Hematopoietic multipotent progenitor cell (in vitro differentiated cells): ENCODE measurements at places on chromosomes 7 and 10. TPM values are rescaled to one million over a fixed set of nuclear protein-coding genes. Genes with fewer than 3 reads are reported as not detected.

DNA sequence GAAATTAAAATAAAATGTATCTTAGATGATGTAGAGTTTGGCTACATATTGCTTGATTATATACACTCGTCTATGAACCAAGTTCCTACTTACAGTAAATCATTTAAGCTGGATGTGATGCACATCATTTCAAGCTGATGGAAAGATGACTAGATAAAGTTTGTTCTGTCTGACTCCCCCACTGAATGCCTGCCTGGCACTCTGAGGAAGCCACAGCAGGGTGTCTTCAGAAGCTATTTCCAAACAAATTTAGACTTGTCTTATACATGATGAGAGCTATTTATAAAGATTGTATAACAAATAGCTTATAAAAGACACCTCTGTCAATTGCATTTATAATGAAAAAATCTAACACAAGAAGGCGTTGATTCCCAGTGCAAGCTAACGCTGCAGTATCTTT lies 741.4 kb downstream of the MAGI2 start:
- no peak for DNase-seq

CYP26C1 gene
- 0.54 TPM for total RNA-seq

NEUROG3 gene
- total RNA-seq: under 0.01 TPM

DNA sequence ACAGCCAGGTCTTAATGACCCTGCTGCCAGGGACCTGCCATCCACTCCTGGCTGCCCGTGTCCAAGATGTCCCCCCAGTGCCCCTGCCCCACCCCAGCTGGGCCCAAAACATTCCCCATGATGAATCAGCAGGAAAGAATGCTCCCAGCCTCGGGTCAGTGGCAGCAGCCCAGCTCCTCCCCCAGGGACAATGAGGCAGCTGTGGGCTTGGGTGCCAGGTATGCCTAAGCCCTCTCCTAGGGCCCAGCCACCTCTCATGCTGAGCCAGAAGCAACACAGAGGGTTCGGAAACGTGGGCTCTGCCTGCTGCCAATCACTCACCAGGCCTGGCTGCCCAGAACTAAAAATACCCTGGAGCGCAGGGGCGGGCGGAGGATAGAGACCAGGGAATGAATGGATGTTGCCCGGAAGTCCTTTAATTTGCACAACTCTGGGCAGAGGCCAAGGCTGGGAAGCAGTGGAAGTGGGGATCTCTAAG lies 1.5 kb upstream of the LOXL4 start:
- no peak for DNase-seq

- peak; percentile 1 for DNase-seq
These were observed 352.6 kb upstream of the AUTS2 start for GRCh38 chr7:69245646-69246045.

- no peak for DNase-seq
These were observed 21.1 kb downstream of the SCART1 start for GRCh38 chr10:133474665-133475424.

DNA sequence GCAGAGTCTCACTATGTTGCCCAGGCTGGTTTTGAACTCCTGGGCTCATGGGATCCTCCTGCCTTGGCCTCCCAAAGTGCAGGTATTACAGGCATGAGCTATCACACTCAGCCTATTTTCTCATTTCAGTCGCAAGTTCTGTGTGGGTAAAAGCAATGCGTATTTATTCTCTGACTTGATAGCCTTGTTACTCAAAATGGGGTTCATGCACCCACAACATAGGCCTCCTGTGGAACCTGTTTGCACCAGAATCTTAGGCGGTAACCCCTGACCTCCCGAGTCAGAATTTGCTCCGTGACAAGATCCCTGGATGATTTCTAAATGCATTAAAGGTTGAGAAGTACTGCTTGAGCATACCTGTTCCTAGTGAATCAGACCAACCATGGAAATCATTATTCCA lies 7.3 kb downstream of the IL2RA start:
- DNase-seq: no peak

POU6F2 gene
- total RNA-seq: not detected

DNA sequence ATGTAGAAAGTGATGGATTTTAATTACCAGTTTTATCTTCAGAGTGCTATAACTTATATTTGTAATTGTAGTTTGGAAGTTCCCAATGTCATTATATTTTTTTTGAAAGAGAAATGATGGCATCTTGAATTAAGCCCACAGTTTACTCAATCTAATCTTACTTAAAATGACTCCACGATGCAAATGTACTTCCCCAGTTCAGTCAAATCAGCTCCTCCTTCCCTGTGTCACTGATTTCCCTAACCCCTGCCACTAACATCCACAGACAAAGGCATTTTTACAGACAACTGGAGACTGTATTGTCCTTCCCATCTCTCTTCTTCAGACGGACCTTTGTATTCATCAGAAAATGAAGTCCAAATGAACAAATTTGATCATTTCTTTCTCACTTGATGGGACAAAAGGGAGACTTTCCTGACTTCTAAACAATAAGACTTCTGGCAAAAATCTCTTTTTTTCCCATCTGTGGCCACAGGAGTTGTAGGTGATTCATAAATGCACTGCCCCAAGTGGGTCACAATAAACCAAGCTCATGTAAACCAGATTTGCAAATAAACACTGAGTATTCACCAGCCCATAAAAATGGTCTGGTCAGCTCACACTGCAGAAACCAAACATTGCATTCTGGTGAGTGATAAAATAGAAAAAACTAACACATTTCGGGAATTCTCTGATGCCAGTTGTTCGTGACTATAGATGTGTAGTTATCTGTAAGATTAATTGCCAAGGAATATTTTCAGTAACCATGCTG lies 162.9 kb downstream of the FANK1 start:
- no peak for DNase-seq

LRRD1 gene
- under 0.01 TPM for total RNA-seq

DNA sequence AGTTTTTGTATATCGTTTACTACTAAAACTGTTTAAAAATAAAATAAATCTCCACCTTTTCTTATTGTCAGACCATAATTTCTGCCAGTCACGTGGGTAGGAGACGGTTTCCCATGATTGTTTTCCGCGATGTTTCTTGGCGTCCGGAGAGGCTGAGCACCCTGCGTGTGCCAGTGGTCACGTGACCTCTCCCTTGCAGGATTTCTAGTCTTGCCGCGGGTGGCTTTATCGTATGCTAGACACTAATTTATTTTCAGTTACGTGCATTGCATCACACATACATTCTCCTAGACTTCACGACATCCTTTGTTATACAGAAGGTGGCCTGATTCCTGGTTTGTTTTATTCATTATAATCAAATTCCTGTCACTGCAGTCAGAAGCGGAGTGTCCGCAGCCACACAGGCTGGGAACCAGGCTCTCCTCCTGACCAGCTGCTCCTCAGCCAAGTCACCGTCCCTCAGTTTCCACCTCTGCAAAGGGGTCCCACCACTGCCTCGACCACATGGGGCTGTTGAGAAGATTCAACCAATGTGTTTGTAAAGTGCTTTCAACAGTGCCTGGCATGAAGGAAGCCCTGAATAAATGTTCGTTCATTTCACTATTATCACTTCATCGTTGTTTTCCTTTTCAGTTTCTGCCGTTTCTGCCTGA lies 203.2 kb upstream of the PPP2R2D start:
- DNase-seq: no peak

SPDYE16 gene
- under 0.01 TPM for total RNA-seq

GRCh38 chr10:105793071-105793470 lies 1152.0 kb downstream of the SORCS3 start:
- DNase-seq: no peak

- no peak for DNase-seq
These were observed 32.1 kb upstream of the TFEC start for GRCh38 chr7:116062666-116063065.

MINDY4 gene
- 4.3 TPM for total RNA-seq

- DNase-seq: no peak
These were observed 85.6 kb downstream of the PRKG1 start for GRCh38 chr10:51159841-51160240.

BHLHA15 gene
- 0.27 TPM for total RNA-seq

- no peak for DNase-seq
These were observed 62.6 kb downstream of the SH2D4B start for GRCh38 chr10:80600256-80600655.

DNA sequence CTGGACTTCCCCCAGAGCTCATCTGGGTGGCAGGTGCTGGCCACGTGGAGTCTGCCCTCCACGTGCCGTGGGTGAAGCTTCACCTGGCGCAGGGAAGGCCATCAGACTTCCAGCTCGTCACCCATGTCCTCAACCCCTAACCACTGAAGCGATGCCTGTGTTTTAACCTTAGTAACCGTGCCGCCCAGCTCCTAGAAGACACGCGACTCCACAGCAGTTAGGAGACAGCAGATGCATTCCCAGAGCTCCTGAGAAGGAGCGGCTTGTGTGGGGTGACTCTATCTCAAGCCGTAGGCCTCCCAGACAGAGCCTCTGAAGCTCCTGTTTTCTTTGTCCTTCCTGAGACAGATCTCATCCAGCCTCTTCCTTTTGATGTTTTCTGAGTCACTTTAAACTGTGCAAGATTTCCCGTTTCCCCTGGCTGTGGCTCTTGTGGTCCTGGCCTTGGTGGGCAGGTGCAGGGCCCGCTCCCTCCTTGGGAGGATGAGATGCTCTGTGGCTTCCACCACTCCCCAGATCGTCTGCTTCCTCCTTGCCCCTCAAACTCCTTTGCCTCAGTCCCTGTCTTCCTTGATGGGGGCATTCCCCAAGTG lies 41.4 kb upstream of the AP5Z1 start:
- DNase-seq: peak; percentile 57

SPAG6 gene
- 3.2 TPM for total RNA-seq

DNA sequence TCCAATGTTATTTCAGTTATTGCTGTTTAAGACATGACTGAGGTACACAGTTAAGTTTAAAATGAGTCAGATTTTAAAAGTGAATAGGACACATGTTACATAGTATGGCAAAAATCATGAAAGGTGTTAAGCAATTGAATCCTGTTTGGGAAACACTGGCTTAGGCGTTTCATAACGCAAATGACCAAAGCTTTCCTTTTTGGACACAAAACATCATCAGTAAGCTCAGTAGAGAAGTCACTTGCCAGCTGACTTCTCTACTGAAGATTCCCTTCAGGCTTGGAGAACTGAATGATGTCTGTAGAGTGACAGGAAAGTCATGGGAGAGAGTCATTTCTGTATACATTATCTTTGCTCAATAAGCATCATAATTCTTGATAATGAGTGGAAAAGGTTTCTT lies 64.4 kb upstream of the RSBN1L start:
- no peak for DNase-seq

GRCh38 chr10:67816719-67817118 lies 21.3 kb downstream of the DNAJC12 start:
- DNase-seq: no peak

GRCh38 chr7:106405697-106406141 lies 120.9 kb upstream of the NAMPT start:
- DNase-seq: no peak

DNA sequence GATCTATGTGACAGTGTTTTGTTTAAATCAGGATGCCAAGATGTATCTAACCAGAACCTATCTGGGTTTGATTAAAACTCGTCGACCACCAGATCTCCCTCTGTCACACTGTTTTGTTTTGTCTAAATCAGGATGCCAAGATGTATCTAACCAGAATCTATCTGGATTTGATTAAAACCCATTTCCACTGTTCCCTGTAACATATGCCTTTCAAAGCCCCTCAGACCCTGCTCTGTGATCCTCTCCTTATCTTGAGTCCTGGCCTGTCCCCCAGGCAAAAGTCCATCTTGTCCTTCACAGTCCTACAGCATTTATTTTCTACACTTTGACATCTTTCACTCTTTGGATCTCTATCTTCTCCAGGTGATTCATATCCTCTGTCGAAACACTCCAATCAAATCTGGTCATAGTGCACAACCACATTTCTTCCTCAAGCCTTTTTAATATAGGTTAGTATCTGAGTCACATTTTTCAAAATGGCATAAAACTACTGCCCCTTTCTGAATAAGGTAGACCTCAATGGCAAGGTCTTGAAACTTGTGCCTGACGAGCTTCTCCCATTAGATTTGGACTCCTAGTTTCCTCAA lies 32.5 kb downstream of the ERLIN1 start:
- DNase-seq: no peak

GRCh38 chr7:127819975-127820731 lies 168.2 kb downstream of the SND1 start:
- no peak for DNase-seq

- DNase-seq: no peak
These were observed 186.0 kb downstream of the PRKCQ start for GRCh38 chr10:6394084-6394483.

DNA sequence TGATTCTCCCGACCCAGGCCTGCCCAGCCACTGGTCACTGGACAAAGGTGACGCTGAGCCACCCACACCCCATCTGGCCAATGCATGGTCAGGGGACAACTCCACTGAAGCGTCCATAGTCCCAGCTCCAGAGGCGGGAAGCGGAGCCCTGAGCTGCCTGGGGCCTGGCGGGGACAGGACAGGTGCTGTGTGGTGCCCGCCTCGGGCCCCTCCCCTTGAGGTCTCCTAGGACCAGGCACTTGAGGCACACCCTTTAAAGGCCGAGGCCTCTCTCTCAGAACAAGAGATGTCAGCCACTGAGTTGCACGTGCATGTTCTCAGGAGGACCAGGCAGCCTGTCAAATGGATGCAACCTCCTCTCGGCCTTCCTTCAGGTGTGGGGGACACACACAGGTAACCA lies 52.5 kb upstream of the PPP2R2D start:
- no peak for DNase-seq

DNA sequence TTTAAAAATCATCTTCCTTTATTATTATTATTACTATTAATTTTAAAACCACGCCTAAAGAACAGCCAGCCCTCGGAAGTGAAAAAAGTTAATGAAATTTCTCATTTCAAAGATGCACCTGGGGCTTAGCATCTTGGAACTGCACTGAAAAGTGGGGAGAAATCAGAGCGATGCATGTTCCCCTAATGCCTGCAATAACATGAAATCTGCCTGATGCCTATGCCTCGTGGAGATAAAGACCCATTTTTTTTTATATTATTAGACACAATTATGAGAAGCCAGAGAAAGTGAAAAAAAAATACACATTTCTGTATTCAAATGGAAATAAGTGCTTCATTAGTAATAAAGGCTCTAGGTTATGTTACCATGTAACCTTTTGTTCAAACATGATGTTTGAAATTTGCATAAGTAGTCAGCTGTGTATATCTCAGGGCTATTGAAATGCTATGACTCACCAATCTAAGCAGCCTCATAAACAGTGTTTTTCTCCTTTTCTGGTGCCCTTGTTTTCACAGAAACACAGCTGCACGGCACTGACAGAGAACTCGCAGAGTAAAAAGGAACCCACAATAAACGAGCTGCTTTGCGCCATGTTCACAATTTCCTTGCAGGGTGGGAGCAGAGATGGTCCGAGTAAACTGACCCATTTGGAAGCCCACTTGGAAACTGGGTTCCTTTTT lies 175.8 kb upstream of the PRKCQ start:
- DNase-seq: no peak

GRCh38 chr7:154484406-154484805 lies 432.2 kb downstream of the DPP6 start:
- DNase-seq: no peak

RSPH10B gene
- total RNA-seq: not detected

- no peak for DNase-seq
These were observed 35.7 kb upstream of the RHOBTB1 start for GRCh38 chr10:60979667-60980104.

PTF1A gene
- total RNA-seq: not detected
